ENCODE measurements at places on chromosomes 12 and 14.

GRCh38 chr14:90616881-90617280 lies 199.3 kb downstream of the TTC7B start:
- DNase-seq, result no peak

GRCh38 chr12:123813349-123813748 lies 51.2 kb downstream of the DNAH10 start:
- no peak for DNase-seq

GRCh38 chr14:39229222-39229543 lies 4.5 kb upstream of the MIA2 start:
- no peak for DNase-seq

- DNase-seq, result no peak
Observed at GRCh38 chr12:56635806-56636674, 5.9 kb upstream of the BAZ2A start.

DNA sequence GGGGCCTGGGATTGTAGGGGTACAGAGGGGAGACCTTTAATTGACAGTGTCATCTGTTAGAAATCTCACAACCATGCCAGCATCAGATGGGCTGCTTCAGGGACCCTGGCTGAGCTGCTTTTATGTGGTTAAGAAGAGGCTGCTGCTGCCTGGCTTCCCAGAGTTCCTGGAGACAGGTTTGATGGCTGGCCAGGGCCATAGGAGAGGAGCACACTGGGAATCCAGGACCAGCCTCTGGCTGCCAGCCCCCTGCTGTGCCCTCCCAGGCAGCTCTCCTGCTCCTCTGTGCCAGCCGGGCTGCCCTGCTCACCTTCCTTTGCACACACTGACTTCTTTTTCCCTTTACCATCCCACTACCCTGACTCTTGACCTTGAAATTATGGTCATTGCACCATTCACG lies 507 bp upstream of the KRT73 start:
- no peak for DNase-seq

GRCh38 chr12:33988197-33988805 lies 34.0 kb upstream of the ALG10 start:
- DNase-seq, result no peak

DNA sequence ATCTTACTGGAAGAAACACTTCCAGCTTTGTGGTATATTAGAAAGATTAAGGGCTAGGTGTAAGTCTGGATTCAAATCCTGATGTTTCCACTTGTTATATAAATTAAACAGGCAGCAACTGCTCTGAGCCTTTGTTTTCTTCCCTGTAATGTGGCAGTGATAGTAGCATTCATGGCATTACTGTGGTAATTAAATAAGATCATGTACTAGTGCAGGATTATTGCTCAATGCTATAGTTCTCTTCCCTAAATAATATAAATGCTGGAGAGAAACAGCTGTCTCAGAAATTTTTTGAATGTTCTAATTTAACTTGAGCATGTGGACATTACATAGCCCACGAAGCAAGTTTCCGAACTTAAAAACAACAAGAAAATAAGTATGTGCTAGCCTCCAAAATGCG lies 5.4 kb downstream of the TMEM117 start:
- DNase-seq, result no peak

- no peak for DNase-seq
Observed at GRCh38 chr12:79482921-79483320, 207.8 kb downstream of the PAWR start.

- DNase-seq, result no peak
Observed at GRCh38 chr14:101928415-101928841, 35.9 kb upstream of the DYNC1H1 start.

DNA sequence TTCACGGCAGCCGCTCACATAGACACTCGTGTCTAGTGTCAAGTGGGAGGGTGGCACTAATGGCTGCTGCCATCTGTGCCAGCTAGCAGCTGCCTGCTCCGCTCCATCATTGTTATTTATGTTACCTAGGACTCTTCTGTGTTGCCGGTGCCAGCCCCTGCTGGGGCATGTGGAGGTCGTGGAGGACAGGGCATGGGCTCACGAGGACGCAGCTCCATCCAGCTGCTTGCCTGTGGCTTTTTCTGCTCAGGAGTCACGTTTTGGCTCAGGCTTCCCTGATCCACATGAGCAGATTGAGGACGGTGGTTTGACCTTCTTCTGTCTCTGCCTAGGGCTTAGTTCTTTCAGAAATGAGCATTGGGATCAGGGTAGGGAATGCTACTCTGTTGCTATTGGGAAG lies 31.2 kb downstream of the TPCN1 start:
- DNase-seq, result no peak

DNA sequence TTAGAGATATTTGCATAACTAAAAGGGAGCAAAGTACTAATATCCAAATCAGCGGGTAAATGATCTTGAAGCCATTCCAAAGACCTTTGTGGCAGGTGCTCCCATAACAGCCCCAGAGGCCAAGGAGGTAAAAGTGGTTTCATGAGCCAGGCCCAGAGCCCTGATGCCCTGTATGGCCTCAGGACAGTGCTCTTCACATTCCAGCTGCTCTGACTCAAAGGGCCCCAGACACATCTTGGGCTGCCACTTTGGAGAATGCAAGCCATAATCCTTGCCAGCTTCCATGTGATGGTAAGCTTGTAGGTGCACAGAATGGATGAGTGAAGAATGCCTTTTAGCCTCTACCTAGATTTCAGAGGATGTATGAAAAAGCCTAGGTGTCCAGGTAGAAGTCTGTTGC lies 933.4 kb downstream of the SLC16A7 start:
- no peak for DNase-seq

Data from esophagus squamous epithelium (tissue), 5 donors.